ENCODE measurements at places on chromosomes 3 and 15.

DNA sequence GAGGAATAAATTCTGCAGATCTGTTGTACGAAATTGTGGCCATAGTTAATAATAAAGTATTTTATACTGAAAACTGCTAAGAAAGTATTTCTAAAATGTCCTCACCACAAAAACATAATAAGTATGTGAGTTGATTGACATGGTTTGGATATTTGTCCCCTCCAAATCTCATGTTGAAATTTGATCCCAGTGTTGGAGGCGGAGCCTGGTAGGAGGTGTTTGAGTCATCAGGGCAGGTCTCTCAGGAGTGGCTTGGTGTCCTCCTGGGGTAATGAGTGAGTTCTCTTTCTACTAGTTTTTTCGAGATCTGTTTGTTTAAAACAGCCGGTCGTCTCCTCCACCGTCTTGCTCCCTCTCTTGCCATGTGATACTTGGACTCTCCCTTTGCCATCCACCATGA is 424.1 kb upstream of the KCNMB2 start:
- DNase-seq, result no peak

- DNase-seq, result no peak
These were observed 20.3 kb downstream of the XXYLT1 start for GRCh38 chr3:195250473-195251251.

GRCh38 chr3:120098710-120099109 is 4.5 kb upstream of the GSK3B start:
- DNase-seq, result no peak

- DNase-seq, result no peak
These were observed 303.1 kb downstream of the RPLP1 start for GRCh38 chr15:69755551-69756310.

- DNase-seq, result no peak
These were observed 32.6 kb upstream of the NOX5 start for GRCh38 chr15:68981941-68982340.

- DNase-seq, result no peak
These were observed 213.9 kb downstream of the MTHFS start for GRCh38 chr15:79682851-79683288.

- DNase-seq, result no peak
These were observed 60.5 kb upstream of the DPH6 start for GRCh38 chr15:35606450-35606779.

GRCh38 chr15:92910451-92910850 is 10.3 kb downstream of the CHD2 start:
- DNase-seq, result no peak
